SJSA1 (cell line): ENCODE measurements at places on chromosomes 2 and 18. TPM values are rescaled to one million over a fixed set of nuclear protein-coding genes. Genes with fewer than 3 reads are reported as not detected.

GRCh38 chr18:24459772-24460171, 665 bp upstream of the HRH4 start:
- no peak overlapping the region for H3K4me3 ChIP-seq
- H3K4me1 ChIP-seq = no peaks in the 10 kb centered on the region
- no peak overlapping the region for H3K27ac ChIP-seq
- H3K36me3 ChIP-seq = no peaks in the 10 kb centered on the region

GRCh38 chr2:46578961-46579360, 99.6 kb downstream of the TMEM247 start:
- no peaks in the 10 kb centered on the region for H3K27me3 ChIP-seq
- H3K4me1 ChIP-seq = no peaks in the 10 kb centered on the region
- no peak overlapping the region for H3K4me3 ChIP-seq
- DNase-seq = no peak
- no peak overlapping the region for H3K27ac ChIP-seq
- H3K36me3 ChIP-seq = peaks cover 8% of the 10 kb centered on the region

DNA sequence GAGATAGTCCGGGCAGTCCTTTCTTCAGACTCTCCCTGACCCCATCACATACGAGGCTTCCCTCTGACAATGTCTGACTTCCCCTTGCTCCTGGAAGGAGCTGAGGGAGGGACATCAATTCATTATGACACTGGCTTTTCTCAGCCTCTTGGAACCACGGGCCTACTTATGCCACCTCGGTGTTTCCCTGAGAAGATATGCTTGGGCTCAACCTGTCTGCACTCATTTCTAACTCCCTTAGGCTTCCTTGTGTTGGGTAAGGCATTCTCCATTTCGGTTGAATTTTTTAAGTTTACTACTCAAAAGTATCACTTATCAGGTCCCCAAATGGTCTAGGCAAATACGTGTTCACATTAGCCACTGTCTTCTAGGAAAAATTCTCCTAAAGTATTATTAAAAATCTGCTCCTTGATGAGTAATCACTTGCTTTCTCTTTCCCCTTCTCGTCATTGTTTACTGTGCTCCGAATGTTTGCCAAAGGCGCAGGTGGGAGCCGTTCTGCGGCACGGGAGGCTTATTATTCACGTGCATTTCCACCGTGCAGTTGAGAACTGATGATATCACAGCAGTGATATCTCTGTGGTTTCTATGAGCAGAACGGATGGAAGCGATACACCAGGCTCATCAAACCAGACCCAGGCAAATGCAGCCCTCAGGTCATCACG, 33.1 kb downstream of the ARL4C start:
- peak; percentile 18 for DNase-seq
- H3K4me3 ChIP-seq = no peak overlapping the region
- H3K27me3 ChIP-seq = no peaks in the 10 kb centered on the region

DNA sequence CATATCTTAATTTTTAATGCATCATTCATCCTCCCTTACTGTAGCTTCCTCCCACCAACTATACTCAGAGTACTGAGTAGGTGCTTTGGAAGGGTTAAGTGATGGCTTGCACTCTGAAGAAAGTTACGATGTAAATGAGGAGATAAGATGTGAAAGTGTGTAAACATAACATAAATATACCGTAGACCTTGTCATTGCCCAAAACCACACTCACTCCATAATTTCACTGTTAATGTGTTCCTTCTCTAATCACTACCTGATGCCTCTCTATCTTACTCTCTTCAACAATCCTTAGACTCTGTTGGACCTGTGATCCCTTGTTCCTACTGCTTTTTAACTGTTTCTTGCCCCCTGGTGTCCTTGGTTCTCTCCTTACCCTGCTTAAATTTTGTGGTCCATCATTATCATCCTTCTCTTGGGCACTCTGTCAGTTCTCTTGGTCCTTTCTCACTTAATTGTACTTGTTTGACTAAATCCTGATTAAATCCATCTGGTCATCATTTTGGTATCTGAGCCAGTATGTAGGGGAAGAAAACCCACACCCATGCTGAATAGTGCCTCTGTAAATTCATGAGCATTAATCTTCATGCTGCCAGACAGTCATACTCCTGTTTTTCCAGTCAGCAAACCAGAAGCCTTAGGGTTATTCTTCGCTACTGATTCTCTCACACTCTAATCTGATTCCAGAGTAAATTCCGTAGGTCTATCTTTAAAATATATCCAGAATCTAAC, 45.0 kb downstream of the PMS1 start:
- H3K4me1 ChIP-seq = no peaks in the 10 kb centered on the region
- H3K4me3 ChIP-seq = no peak overlapping the region
- no peaks in the 10 kb centered on the region for H3K27me3 ChIP-seq
- no peak for DNase-seq
- H3K27ac ChIP-seq = no peak overlapping the region
- H3K36me3 ChIP-seq = peaks cover 3% of the 10 kb centered on the region; the same call in 1 of the 2 replicates

DNA sequence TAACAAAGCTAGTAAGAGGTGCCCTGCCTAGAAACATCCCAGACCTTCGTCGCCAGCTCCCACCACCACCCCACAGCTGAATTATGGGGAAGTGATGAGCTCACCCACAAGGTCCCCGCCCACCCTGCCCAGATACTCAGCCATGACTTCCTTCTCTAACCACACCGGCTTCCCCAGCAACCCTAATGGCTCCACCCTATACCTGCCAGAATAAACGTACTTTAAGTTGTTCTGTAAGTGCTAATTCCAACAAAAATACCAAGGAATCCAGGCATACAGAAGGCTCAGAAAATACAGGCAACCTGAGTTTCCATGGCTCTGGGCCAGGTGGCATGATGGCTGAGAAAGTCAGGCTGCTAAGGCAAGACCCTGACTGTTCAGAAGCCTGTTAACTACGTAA, 39.1 kb downstream of the TMEM163 start:
- no peaks in the 10 kb centered on the region; the same call in 1 of the 2 replicates for H3K27me3 ChIP-seq
- DNase-seq = no peak
- no peak overlapping the region for H3K27ac ChIP-seq
- no peaks in the 10 kb centered on the region for H3K4me1 ChIP-seq

- no peak for DNase-seq
- H3K4me3 ChIP-seq = no peak overlapping the region
- no peaks in the 10 kb centered on the region for H3K27me3 ChIP-seq
Observed at GRCh38 chr18:9482790-9483189, 7.5 kb downstream of the RALBP1 start.

IL1RL1 gene
- total RNA-seq = not detected in 2 replicates
